ENCODE measurements at places on chromosomes 6 and 20. TPM values are rescaled to one million over a fixed set of nuclear protein-coding genes. Genes with fewer than 3 reads are reported as not detected.

The PGBD1 gene
- polyA plus RNA-seq = 0.31 TPM

The HLA-G gene
- 4.9 TPM for polyA plus RNA-seq

The BNIP5 gene
- polyA plus RNA-seq = not detected

The APOM gene
- 5.2 TPM for polyA plus RNA-seq

The TCF21 gene
- polyA plus RNA-seq = not detected

- no peaks in the 10 kb centered on the region for H3K4me1 ChIP-seq
- H3K4me3 ChIP-seq = no peak overlapping the region
- H3K27me3 ChIP-seq = no peaks in the 10 kb centered on the region
- no peaks in the 10 kb centered on the region for H3K36me3 ChIP-seq
- no peak for DNase-seq
These were observed 181.4 kb upstream of the CST7 start for GRCh38 chr20:24767623-24768100.

GRCh38 chr6:2596222-2596621, 154.5 kb downstream of the MYLK4 start:
- no peak overlapping the region for H3K27ac ChIP-seq
- H3K27me3 ChIP-seq = no peaks in the 10 kb centered on the region
- no peaks in the 10 kb centered on the region for H3K36me3 ChIP-seq
- no peaks in the 10 kb centered on the region for H3K4me1 ChIP-seq
- DNase-seq = no peak

DNA sequence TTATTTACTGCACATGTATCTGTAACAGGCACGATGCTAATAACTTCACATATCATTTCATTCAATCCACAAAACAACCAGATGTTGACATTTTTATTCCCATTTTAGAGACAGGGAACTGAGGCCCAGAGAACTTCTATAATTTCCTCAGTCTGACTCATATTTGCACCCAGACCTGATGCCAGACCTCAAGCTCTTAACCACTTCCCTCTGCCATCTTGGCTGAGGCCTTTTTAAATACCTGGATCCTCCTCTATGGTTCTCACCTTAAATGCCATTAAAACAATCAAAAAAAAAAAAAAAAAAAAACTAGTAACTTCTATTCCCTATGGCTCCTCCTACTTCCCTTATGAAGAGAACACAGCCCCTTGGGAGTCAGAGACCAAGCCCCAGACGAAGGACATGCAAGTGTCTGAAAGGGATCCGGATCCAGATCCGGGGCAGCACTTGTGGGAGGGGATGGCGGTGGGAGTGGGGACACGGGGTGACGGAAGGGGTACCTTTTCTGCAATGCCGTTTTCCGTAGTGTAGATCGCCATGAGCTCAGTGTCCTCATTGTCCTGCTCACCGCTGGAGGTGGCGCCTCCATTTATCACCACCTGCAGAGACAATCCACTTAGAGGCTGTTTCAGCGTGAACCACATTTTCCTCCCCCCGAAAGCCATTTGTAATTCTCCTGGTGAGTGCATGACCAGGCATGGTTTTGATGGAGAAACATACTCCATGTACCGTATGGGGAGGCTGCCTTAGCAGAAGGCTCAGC, 88.7 kb downstream of the SLC23A2 start:
- H3K27ac ChIP-seq = no peak overlapping the region
- no peaks in the 10 kb centered on the region for H3K36me3 ChIP-seq
- no peak for DNase-seq

- DNase-seq = no peak
- no peaks in the 10 kb centered on the region for H3K36me3 ChIP-seq
- peaks cover 4% of the 10 kb centered on the region for H3K27me3 ChIP-seq
- no peaks in the 10 kb centered on the region for H3K4me1 ChIP-seq
- H3K27ac ChIP-seq = no peak overlapping the region
- H3K4me3 ChIP-seq = no peak overlapping the region
These were observed 416.6 kb downstream of the PREX1 start for GRCh38 chr20:48411245-48411644.

DNA sequence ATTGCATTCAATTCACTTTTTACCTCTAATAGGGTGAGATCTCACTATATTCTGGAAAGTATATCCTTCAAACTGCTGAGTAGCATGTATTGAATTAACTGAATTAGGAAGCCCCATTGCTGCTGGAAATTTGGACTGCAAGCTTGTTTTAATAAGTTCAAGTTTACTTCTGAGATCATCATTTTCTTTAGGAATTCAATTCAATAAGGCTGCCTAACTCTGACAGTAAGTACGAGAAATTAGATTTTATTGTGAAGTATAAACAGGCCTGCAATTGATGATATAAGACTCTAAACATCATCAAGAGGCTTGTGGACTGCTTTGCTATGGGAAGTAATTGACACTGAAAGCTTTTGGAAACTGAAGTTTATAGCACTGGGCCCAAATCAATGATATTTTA, 44.4 kb downstream of the OGFRL1 start:
- H3K27me3 ChIP-seq = no peaks in the 10 kb centered on the region
- no peaks in the 10 kb centered on the region for H3K36me3 ChIP-seq
- H3K4me3 ChIP-seq = no peak overlapping the region
- no peak overlapping the region for H3K27ac ChIP-seq
- no peak for DNase-seq

DNA sequence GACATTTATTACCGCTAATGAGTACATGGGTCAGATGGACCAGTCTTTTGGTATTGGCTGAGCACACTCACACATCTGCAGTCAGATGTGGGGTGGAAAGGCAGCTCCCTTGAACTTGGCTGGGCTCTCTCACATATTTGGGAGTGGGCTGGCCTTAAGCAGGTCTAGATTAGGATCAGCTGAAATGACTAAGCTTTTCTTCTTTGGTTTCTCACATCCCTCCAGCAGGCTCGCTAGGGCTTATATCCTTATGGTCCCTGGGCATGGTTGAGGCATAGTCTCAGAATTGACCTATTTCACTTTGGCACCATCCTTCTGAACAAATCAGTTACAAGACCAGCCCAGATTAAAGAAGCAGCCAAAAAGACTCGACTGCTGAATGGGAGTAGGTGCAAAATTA, 14.4 kb upstream of the PLCB1 start:
- H3K27ac ChIP-seq = no peak overlapping the region
- no peak for DNase-seq
- no peaks in the 10 kb centered on the region for H3K36me3 ChIP-seq
- H3K4me3 ChIP-seq = no peak overlapping the region
- no peaks in the 10 kb centered on the region for H3K4me1 ChIP-seq
- no peaks in the 10 kb centered on the region for H3K27me3 ChIP-seq

All from CD4-positive, alpha-beta memory T cell (primary cell).